ENCODE measurements at places on chromosomes 3 and 15. TPM values are rescaled to one million over a fixed set of nuclear protein-coding genes. Genes with fewer than 3 reads are reported as not detected.

TMOD3 gene
- total RNA-seq: 72.8 TPM

SLC2A2 gene
- under 0.01 TPM for total RNA-seq

THBS1 gene
- total RNA-seq: 87.6 TPM

PPARG gene
- total RNA-seq: 17.7 TPM

CCR8 gene
- not detected for total RNA-seq

ZNF860 gene
- total RNA-seq: 1.9 TPM

GPR62 gene
- total RNA-seq: not detected

LRRC2 gene
- under 0.01 TPM for total RNA-seq

NR1I2 gene
- not detected for total RNA-seq

TM4SF4 gene
- not detected for total RNA-seq

CHMP2B gene
- total RNA-seq: 38.4 TPM

GPR87 gene
- 83.1 TPM for total RNA-seq

XIRP1 gene
- not detected for total RNA-seq

FETUB gene
- total RNA-seq: not detected

A4GNT gene
- total RNA-seq: not detected

UTS2B gene
- not detected for total RNA-seq

SLC22A13 gene
- 0.24 TPM for total RNA-seq

GALNT15 gene
- total RNA-seq: 0.21 TPM

CHD2 gene
- total RNA-seq: 57.1 TPM

GP5 gene
- not detected for total RNA-seq

PLA2G4F gene
- total RNA-seq: 3.9 TPM

NRG4 gene
- total RNA-seq: not detected

GRIP2 gene
- not detected for total RNA-seq

KIF7 gene
- 1.2 TPM for total RNA-seq

CPB1 gene
- not detected for total RNA-seq

TOP2B gene
- total RNA-seq: 53.7 TPM

CHDH gene
- 1.2 TPM for total RNA-seq

TLR9 gene
- total RNA-seq: under 0.01 TPM

CELF6 gene
- total RNA-seq: 0.24 TPM

NOX5 gene
- not detected for total RNA-seq

GATA2 gene
- under 0.01 TPM for total RNA-seq

IL5RA gene
- not detected for total RNA-seq

MESP2 gene
- 0.48 TPM for total RNA-seq

PROS1 gene
- 9.6 TPM for total RNA-seq

IL17RD gene
- 2.1 TPM for total RNA-seq

ATP10A gene
- total RNA-seq: 0.21 TPM

MAGI1 gene
- 7.5 TPM for total RNA-seq

DUOX1 gene
- 34.3 TPM for total RNA-seq

LPCAT4 gene
- total RNA-seq: 9.6 TPM

LMOD3 gene
- not detected for total RNA-seq

GOLGA8J gene
- total RNA-seq: not detected

P2RY1 gene
- 21.1 TPM for total RNA-seq
